ENCODE measurements at places on chromosomes 12 and 14. TPM values are rescaled to one million over a fixed set of nuclear protein-coding genes. Genes with fewer than 3 reads are reported as not detected.

The NKX2-1 gene
- total RNA-seq = not detected

The GPATCH2L gene
- 58.5 TPM for total RNA-seq

The RTN1 gene
- 13.1 TPM for total RNA-seq

The MYO1H gene
- not detected for total RNA-seq

The KRT82 gene
- not detected for total RNA-seq

The PTPRR gene
- total RNA-seq = not detected

The ADCY4 gene
- 36.0 TPM for total RNA-seq

The LRTM2 gene
- not detected for total RNA-seq
